Stimulated activated CD4-positive, alpha-beta T cell treated with anti-CD3 and anti-CD28 coated beads, Interleukin-1b, Interleukin-23, amount 100 ng/mL, for 1 hour (primary cell): ENCODE measurements at places on chromosomes 3 and 15.

DNA sequence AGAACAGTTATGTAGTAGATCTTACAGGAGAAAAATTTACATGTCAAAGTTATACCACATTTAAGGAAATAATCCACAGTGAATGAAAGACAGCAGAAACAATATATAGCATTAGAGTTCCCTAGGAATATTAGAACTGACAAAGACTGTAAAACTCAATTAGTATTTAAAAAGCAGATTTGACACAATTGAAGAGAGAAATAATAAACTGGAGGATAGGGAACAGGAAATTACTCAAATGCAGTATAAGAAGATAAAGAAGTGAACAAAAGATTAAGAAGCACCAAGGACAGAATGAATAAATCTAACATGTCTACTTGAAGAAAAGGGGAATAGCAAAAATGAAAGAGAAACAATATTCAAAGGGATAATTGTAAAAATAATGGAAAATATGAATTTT, 132.6 kb upstream of the CHRNA7 start:
- no peak for DNase-seq

DNA sequence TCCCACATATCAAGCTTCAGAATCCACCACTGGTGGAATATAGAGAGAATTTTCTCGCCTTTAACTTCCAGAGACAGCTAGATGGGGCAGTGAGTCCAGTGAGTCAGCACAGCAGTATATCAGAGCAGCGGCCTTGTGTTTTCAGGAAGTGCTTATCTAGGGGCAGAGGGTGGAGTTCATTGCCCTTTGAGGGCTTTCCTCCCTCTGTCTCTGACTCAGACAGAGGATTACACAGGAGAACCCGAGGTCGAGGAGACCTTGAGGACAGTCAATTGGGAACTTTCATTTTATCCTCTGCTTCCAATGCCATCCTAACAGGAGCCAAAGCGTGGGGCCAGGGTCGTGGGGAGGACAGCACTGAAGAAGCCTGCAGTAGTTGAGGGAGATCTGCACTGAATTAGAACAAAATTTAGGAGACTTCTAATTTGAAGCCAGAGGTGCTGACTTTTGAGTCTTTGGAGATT, 109.6 kb upstream of the UMPS start:
- no peak for DNase-seq

DNA sequence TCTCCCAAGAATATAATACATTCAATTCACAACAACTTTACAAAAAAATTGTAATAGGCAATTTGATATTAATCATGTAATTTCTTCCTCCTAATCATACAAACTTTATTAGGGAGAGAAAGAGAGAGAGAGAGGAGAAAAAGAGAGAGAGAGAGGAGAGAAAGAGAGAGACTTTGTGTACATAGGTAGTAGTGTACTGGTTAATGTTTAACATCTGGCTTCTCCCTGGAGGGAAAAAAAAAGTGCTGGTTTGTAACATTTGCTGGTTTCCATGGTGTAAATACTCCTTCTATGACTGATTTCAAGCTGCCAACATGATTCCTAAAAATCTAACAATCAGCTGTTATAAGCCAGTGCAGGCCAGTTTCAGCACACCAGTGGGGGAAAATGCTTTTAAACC, 98.0 kb upstream of the ARHGEF26 start:
- DNase-seq = no peak

DNA sequence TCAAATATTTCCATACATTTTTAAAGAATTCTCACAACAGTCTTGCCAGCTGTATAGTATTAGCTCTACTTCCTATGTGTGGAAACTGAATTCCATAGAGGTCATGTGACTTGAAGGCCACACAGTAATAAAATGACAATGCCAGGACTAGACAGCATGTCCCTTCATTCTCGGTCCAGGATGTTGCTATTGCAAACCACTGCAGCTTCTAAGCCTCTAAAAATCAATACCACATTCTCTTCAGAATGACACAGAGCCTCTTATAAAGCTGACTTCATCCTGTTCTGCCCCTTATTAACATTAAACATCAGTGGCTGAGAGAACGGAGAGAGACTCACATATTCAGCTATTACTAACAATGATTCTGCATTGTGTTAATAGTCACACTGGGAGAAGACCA, 240.3 kb upstream of the PEX5L start:
- no peak for DNase-seq

DNA sequence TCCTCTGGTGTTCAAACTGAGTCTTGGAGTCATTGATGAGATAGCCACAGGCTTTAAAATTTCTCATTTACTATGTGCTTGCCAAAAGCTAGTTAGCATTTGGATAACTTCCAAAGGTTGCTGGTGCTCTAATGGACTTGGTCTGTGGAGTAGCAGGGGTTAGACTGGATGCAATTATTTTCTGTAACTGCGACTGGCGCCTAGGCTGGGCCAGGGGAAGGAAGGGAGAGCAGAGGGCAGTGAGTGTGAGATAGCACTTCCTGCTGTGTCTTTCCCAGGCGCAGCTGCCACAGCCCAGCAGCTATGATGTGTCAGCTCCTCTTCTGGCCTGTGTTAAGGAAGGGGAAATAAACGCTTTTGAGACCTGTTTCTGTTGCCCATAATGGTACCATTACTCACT, 98.6 kb downstream of the MYRIP start:
- DNase-seq = no peak

DNA sequence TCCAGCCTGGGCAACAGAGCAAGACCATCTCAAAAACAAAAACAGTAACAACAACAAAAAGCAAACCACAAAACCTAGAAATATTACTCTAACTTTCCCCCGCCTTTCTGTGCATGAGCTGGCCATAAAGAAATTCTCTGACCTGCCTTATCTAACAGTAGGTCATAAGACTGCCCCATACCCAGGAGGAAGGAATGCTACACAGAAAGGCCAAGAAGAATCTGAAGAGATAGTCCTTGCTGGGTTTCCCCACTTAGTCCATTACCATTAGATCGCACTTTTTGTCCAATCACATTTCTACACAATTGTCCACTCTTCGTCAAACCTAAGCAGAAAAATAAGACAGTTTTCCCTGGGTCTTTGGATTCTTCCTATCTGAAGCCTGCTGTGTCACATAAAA, 23.5 kb downstream of the CIAO2A start:
- DNase-seq = no peak

- DNase-seq = no peak
These were observed 272.7 kb downstream of the RPLP1 start for GRCh38 chr15:69725275-69725674.
